Cortex of kidney (tissue), 1 donor: ENCODE measurements at places on chromosomes 3 and 15.

GRCh38 chr3:165193366-165194254 is 2.6 kb downstream of the SLITRK3 start:
- DNase-seq: no peak

DNA sequence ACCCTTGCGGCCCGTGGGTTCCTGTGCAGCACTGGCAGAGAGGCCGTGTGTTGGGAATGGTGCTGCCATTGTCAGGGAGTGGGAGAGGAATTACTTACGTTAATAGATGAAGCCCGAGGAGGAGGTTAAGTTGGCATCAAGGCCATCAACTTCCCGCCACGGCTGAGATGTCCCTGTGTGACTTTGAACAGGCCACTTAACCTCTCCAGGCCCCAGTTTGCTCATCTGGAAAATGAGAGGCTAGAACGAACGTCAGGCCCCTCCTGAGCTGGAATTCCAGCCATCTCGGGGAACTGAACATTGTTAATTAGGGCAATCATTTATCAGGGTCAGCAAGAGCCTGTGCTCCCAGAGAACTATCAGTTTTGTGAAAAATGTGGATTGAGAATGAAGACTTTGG is 91.4 kb upstream of the MYZAP start:
- DNase-seq: no peak

GRCh38 chr3:132661101-132661500 is 972 bp downstream of the UBA5 start:
- no peak for DNase-seq

GRCh38 chr3:149536429-149536828 is 61.9 kb downstream of the TM4SF4 start:
- DNase-seq: no peak

DNA sequence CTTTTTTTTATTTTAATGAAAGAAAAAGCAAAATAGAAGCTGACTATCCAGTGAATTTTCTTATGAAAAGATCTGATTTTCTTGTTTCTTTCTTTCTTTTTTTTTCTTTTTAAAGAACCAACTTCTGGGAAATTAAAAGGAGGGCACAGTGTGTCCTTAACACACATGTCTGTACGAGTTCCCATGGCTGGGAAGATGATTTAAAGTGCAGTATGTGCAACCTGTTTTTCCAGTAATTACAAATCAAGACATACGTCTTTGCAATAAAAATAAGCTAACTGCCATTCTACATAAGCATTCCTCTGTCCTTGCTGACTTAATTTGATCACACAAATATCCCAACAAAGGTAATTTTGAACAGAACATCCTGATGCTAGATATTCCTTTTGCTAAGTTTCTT is 416.1 kb downstream of the ROBO1 start:
- DNase-seq: no peak

DNA sequence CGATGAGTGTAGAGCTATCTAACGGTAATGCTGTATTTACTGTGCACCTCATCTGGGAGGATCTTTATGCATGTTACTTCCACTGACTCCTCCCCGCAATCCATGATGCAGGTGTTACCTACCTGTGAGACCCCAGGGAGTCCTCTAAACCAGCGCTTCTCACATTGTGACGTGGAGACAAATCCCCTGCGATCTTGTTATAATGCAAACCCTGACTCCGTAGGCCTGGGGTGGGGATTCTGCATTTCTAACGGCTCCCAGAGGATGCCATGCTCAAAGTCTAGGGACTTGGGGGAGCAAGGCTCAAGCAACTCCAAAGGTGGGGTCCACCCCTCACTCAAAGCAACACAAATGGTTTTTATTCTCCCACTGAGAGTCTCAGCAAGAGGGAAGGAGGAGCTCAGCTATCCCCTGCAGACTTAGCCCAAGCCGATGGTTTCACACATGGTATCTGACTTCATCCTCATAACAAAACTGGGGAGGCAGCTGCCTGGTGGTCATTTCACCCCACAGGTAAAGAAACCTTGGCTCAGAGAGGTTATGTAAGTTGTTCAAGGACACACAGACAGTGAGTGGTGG is 63.6 kb downstream of the PCSK6 start:
- DNase-seq: no peak

- no peak for DNase-seq
Observed at GRCh38 chr3:115148142-115148790, 1.2 kb upstream of the ZBTB20 start.

- no peak for DNase-seq
Observed at GRCh38 chr15:79051941-79052731, 38.4 kb downstream of the RASGRF1 start.

- DNase-seq: no peak
Observed at GRCh38 chr3:373193-373779, 176.7 kb downstream of the CHL1 start.

- no peak for DNase-seq
Observed at GRCh38 chr15:61479613-61480012, 250.5 kb upstream of the RORA start.

DNA sequence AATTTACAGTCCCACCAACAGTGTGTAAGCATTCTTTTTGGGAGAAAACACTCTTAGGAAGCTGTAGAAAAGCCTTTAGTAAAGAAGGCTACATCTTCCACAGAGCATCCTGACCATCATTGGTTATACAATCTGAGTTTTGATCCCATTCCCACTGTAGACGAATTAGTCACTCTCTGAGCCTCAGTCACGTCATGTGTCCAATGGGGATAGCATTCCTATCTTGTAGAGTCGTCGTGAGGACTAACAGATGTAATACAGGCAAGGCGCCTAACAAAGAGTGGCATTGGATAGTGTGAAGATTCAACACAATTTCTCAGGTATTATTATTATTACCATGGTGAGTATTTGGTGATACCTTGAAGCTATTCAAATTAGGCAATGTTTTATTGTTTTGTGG is 44.0 kb upstream of the ALDH1A3 start:
- DNase-seq: no peak

DNA sequence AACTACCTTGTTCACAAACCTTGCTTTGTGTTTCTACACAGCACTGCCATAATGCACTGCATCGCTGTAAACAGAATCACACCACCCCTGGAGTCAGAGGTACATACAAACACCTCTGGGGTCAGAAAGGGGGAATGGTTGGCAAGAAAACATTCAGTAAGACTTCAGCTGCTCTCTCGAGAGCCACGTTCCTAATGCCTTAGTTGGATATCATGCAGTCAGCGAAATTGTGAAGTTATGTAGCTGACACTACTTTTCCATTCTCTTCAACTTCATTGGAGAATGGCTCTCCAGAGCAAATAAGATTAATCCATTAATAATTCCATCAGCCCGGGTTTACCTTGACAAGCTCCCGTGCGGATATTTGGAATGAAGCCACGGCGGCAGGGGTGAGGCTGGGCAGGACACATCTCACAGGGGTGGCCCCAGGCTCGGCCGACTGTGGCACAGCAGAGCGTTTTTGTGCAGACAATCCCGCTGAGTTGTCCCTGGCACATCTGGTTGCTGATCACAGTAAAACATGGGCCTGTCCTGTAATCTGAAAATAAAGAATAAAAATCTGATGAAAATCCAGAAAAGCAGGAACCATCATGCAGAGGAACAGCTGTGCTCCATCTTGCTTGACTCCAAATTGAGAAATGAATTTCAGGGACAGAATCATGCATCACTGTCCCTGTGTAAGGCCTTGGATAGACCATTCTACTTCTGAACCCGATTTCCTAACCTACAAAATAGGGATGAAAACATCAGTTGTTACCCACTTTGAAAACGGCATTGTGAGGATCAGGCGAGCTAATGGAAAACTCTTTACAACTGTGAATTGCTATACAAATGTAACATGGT is 108.0 kb downstream of the FBN1 start:
- no peak for DNase-seq

DNA sequence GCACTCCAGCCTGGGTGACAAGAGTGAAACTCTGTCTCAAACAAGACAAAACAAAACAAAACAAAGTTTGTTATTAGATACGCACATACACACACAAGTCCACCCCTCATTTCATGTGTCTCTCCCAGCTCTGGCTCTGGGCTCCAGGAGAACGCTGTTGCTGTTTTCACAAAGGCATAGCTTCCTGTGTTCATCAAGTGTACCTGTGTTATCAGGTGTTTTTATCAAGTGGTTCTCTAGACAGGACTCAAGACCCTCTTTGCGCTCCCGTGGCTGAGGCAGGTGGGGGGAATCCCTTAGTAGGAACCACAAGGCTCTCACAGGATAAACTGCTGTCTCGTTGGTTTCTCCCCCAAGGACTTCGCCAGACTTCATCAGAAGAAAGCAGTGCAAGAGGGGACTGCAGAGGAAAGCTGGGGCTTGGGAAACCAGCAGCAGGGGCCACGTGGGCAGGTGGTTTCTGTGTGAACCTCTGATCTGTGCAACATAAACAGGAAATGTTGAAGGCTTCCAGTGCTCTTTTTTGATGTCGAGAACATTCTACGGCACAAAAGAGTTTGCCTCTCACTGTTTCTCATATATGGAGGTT is 6.9 kb upstream of the PPP1R2 start:
- DNase-seq: no peak

DNA sequence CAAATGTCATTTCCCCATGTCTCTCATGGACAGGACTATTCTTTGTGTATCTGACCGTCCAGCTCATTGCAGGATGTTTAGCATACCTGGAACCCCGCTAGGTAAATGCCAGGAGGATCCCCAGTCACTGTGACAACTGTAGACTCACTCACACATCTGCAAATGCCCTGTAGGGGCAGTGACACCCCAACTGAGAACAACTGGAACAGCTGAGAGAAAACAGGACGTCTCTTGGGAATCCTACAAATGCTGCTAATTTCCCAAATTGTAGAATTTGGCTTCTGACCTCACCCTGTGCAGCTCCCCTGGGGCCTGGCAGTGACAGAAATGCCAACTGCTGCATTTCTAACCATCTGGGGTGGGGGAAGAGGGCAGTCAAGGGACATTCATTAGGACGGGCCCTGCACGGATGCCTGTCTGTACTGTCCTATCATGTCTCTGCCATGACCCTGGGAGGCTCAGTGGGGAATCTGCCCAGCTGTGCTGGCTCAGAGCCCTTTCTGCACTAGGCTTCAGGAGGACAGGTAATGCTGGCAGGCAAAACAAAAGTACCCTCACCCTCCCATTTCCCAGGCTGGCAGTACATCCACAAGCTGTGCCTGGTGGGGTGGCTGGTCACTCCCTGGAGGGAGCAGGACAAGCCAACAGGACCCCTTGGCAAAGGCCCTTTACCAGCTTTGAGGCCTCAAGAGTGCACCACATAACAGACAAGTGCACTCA is 30.4 kb downstream of the RAB6B start:
- DNase-seq: no peak

DNA sequence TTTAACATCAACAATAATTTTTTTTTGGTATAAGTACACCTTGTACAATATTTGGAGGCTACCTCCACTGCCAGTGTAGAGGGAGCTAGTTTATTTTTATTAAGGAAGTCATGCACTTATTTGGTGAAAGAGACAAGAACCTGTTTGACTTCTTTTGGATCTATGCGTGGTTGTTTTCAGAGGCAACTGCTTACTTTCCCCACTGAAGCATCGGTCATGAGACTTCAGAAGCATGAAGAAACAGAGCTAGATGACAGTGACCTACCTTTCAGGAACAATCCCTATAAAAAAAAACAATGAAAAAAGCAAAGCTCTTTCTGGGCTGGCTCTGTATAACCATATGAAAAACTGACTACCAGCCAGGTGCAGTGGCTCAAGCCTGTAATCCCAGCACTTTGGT is 20.0 kb upstream of the ZNF148 start:
- DNase-seq: no peak

DNA sequence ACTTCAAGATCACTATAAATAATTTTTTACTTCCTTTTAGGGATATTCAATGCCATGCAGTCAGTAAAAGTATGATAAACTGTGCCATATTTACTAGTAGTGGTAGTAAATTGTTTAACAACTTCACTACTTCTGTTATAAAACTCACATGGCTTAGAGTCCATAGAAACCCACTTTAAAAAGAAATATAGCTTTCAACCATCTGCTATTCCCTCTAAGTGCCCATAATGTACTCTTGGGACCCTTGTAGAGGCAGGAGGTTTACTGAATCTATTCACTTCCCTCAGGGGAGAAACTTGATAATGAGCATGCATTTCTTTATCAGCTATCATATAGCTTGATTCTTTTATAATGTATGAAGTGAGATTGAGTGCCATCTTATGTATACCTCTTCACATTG is 1448.4 kb upstream of the ALCAM start:
- DNase-seq: no peak

DNA sequence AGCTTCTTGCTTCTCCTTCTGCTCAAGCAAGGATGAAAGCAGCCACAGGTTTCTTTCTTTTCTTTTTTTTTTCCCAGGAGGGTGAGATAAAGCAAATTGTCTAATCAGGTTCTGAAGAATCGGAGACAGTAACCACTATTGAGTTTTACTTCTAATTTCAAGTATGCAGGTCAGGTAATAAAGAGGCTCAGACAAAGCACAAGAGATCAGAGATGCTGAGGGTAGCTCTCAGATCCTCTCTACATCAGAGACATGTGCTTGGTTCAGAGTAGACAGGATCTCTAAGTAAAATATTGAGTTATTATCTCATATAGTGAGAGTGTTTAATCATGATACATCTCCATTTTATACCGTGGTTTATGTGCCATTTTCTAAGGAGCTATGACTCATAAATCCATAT is 168.5 kb downstream of the NFKBIZ start:
- DNase-seq: no peak

DNA sequence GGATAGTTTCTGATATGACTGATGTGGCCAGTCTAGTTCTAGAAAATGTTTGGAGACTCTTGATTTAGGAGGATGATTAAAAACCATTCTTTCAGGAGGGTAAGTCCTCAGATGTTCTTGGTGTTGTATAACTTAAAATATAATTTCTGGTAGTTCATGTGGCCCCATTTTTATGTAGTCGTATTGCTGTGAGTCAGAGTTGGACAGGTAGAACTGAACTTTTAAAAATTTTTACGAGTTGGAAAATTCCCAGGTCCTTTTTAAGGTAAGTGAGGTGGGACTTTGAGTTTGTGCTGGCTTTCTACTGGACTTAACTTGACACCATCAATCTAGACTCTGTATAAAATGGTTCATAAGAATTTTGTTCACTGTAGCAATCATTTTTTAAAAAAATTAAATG is 92.3 kb downstream of the TCF12 start:
- no peak for DNase-seq
